ENCODE measurements at places on chromosomes 1 and 21. TPM values are rescaled to one million over a fixed set of nuclear protein-coding genes. Genes with fewer than 3 reads are reported as not detected.

DNA sequence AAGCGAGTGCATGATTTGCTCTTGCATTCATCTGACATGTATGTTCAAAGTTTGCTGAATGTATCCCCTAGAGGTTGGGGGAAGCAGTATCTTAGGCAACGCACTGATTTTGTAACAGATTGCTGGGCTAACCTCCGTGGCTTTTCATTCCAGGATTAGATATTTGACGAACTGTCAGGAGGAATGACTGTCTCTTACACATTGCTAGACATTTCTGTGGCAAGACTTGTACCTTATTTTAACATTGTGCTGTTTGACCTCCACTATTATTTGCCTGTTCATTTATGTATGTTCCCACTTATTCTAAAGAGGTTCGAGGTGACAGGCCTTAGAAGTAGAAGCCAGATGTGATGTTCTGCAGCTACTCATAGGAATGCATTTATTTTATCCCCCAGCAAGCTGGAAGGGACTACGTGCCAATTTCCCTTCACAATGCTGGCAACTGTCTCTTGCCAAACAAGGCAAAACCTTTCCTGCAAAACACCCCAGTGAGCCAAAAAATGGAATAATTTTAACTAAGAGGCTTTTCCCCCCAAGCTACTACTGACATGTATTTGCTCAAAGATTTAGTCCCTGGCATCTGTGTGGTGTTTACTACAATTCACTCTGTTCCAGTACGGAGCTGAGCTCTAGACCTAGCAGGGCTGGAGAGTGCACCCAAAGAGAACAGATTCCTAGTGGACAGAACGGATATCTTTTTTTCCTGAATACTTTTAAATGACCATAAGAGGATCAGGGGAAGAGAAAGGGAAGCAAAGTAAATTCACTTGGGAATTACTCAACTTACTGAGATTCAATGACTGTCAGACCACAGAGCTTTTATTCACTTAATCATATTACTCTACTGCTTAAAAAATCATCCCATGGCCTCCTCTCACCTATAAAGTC lies 646.2 kb downstream of the SMYD3 start:
- DNase-seq = peak; percentile 95
- peaks cover 3% of the 10 kb centered on the region for H3K4me1 ChIP-seq
- no peaks in the 10 kb centered on the region for H3K36me3 ChIP-seq
- no peaks in the 10 kb centered on the region for H3K27me3 ChIP-seq
- H3K27ac ChIP-seq = no peak overlapping the region
- H3K4me3 ChIP-seq = no peak overlapping the region

DNA sequence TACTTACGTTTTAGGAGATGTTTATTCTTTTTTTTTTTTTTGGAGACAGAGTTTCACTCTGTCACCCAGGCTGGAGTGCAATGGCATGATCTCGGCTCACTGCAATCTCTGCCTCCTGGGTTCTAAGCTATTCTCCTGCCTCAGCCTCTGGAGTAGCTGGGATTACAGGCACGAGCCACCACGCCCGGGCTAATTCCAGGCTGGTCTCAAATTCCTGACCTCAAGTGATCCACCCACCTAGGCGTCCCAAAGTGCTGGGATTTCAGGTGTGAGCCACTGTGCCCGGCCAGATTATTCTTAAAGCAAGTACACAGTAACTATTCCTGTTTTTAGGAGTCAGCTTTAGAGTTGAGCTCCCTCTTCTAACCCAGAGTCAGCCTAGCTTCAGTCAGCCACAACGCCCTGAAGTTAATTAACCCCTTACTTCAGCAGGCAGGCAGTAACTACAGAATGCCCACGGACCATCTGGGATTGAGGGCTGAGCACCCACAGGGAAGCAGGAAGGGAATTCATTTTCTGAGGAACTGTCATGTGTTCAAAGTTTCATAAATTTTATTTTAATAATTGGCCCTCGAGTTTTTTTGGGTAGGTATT lies 5.3 kb upstream of the ID3 start:
- no peak overlapping the region for H3K4me3 ChIP-seq
- peak; percentile 24 for DNase-seq
- no peaks in the 10 kb centered on the region for H3K36me3 ChIP-seq
- peak overlapping the region; percentile 82 for H3K27ac ChIP-seq

DNA sequence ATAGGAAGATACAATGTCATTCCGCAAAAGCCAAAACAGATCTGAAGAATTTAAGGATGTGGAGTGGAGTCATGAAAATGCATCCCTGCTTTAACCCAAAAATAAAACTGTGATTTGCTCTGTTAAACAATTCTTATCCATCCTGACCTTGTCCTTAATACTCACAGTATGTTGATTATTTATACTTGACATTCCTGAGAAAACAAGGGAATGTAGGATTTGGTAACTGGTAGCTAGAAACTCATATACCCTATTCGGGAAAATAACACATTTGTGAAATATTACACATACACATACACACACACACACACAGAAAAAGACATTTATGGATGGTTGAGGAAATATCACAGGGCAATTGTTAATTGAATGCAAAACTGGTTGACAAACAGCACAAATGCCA lies 80.2 kb downstream of the FMN2 start:
- DNase-seq = no peak
- H3K36me3 ChIP-seq = no peaks in the 10 kb centered on the region
- no peak overlapping the region for H3K4me3 ChIP-seq
- H3K27ac ChIP-seq = no peak overlapping the region

GRCh38 chr21:45336870-45337269 lies 49.2 kb upstream of the POFUT2 start:
- peak; percentile 32 for DNase-seq
- H3K27me3 ChIP-seq = peaks cover 2% of the 10 kb centered on the region
- no peaks in the 10 kb centered on the region for H3K36me3 ChIP-seq
- no peak overlapping the region for H3K4me3 ChIP-seq

The LGR6 gene
- total RNA-seq = 4.1 TPM

The GLRX2 gene
- total RNA-seq = 18.7 TPM

The LCE2D gene
- not detected for total RNA-seq

The SPRR2G gene
- not detected for total RNA-seq

Measured in lung (tissue), 17 donors.